Nucleus accumbens (tissue), 56 donors: ENCODE measurements at places on chromosomes 13 and 19.

GRCh38 chr19:34480971-34481841 lies at the start of gene WTIP:
WTIP (plus strand) TSS chr19:34481758; CDS start chr19:34481975, 217 bp downstream.
- no peak for DNase-seq

- peak; percentile 18 for DNase-seq
These were observed 215.2 kb downstream of the NBEA start for GRCh38 chr13:35157143-35157755.

GRCh38 chr19:55088021-55088451 lies 12.4 kb downstream of the EPS8L1 start:
- no peak for DNase-seq

GRCh38 chr19:10105509-10106099 lies 558 bp upstream of the PPAN start:
- no peak for DNase-seq

GRCh38 chr13:113122550-113123225 lies at the start of gene F10:
F10 (plus strand) TSS chr13:113122799; CDS start chr13:113122856, 57 bp downstream.
- DNase-seq = no peak

GRCh38 chr13:42525035-42525504 lies 48.9 kb upstream of the TNFSF11 start:
- no peak for DNase-seq

GRCh38 chr13:23449398-23450162 lies 16.1 kb upstream of the SACS start:
- DNase-seq = no peak

DNA sequence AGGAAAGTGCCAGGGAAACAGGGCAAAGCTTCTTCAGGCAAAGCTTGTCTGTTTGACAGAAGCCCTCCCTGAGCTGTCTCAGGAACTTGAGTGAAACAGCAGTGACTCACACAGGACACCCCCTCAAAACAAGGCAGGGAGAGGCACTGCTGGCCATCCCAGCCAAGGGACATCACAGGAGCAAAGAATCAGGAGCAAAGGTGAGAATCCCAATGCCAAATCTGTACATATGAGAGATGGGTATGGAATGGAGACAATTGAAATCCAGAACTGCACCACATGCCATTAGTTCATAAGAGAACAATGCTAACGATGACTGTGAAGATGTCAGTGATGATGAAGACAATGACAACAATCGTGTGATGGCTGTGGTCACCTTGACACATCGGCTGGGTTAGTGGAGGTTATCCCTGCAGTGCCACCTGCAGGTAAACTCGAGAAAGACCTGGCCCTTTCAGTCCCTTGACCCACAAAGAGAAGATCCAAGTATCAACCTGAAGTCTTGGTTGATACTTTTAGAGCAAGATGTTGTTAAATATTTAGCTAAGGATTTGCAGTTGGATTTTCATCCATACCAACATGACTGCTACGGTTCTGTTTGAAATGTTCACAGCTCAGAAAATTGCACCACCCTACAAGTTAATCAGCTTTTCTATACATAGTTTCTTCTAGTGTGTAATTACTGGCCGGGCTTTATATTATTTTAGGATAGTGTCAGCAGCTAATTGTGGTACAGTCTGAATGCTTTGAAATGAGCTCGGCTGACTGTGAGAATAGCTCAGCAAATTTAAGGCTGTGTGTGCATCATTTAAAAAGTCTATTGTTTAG lies 42.0 kb upstream of the IPO5 start:
- no peak for DNase-seq

DNA sequence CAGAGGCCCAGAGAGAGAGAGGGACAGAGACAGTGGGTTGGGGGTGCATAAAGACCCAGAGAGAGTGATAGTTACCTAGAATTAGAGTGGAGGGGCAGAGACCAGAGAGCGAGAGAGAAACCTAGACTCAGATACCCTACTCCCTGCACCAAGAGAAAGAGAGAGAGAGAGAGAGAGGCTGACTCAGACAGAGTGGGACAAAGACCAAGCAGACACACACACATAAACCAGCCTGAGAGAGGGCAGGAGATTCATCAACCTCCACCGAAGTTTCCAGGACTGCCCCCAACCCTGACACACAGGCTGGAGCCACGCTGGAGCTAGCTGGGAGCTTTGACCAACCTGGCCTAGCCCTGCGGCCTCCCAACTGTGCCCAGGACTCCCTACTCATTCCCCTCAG lies 12.9 kb downstream of the SYT3 start:
- DNase-seq = no peak

GRCh38 chr13:59229861-59230260 lies 933.9 kb downstream of the DIAPH3 start:
- no peak for DNase-seq

DNA sequence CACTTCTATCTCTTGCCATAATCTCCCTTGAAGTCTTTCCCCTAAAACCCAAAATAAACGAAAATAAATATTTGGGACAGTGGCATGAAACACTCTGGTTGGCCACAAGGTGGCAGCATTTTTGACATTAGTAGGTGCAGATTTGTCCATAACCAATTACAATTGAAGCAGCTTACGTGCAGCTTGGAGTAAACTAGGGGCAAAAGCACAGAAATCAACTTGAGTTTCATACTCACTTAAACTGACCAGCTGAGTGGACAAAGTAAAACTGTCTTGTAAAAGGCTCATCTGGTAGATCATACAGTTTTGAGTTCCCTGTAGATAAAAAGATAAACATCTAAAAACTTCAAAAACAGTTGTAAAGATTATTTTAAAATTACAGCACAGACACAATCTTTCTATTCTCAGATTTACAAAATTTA lies 18.8 kb downstream of the PDCD5 start:
- DNase-seq = no peak

- no peak for DNase-seq
These were observed 24.9 kb downstream of the EPS15L1 start for GRCh38 chr19:16446724-16447368.

DNA sequence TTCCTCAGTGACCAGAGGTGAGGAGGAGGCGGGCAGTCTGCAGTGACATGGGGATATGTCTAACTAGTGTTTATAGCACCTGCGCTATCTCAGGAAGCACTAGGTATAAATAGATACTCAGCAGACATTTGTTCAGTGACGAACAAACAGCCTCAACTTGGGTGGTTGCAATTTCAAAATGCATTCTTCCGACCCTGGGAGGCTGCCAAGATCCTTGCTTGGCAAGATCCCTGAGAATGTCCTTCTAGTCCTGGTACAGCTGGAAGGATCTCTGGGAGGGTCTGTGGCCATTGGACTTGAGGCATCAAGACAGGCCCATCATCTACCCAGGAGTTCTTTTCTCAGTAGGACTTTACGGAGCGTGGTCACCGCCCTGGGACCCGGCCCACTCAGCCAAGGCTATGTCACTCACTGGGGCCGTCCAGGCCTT lies 299.5 kb downstream of the ZNF536 start:
- DNase-seq = no peak

DNA sequence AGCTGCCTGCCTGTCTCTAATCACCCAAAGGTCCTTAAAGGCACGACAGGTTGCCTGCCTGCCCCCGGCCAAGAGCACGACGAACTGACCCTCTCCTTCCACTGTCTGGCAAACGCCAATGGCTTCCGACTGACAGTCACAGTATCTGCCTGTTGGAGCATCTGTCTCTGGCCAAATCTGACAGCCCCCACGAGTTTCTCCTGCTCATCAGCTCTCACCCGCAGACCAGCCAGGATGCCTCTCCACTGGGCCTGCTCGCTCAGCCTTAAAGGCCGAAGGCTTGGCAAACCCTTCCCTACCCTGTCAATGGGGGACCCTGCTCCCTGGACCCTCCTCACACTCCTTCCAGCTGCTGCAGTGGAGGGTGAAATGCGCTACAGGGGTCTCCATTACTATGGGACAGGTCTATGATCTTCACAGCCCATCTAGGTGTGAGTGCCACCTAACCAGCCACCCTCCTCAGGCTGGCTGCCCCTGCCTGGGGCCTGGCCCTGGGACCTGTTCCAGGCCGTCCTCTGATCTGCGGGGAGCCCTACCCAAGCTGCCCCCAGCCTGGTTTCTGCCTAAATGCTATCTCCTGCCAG lies 932 bp downstream of the FAM83E start:
- no peak for DNase-seq

DNA sequence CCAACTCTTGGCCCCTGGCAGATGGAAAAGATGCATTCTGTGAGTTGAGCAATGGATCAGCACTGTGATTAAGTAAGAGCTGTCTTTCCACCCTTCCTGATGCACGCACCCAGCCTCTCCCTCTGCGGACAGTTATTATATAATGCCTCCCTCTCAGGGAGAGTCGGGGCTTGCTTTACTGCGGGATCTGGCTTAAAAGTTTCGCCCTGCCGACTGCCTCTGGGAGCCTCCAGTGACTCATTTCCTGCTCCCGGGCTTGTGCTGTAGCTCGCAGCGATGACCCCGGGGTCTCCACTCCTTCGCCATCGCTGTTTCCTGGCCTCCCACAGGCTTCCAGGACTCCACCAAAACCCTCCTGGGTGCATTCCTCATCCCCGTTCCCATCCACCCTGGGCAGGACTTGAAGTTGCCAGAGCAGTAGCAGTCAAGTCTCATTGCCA lies 107.4 kb upstream of the SLC7A1 start:
- no peak for DNase-seq

DNA sequence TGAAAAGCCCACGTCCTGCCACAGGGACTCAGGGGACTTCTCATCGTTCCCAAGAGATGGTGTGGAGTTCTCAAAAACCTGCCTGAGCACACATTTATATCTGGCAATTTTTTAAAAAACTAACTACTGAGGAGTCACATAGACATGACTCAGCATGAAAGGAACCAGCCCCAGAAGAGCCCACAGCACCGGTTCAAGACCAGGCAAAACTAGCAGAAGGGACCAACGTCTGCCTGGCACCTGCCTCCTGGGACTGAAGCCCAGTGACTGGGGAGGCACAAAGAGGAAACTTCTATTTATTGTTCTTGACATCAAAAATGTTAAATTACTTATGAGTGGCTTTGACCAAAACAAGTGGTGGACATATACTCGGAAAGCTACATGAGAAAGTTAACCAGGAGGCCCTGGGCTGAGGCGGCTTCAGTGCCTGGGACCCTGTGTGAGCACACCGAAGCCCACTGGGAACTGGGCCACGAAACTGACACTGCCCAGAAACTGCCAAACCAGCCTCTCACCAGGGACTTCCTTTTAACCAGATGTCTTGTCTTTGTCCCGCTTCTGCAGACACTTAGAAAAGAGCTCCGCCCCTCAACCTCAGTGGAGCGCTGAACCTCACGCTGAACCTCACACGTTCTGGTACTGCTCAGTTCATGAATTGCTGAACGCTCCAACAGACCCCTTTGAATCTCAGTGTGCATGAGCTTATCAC lies 25.7 kb downstream of the C13orf46 start:
- DNase-seq = no peak

GRCh38 chr19:42662712-42663111 lies 68.0 kb upstream of the CEACAM8 start:
- DNase-seq = no peak

DNA sequence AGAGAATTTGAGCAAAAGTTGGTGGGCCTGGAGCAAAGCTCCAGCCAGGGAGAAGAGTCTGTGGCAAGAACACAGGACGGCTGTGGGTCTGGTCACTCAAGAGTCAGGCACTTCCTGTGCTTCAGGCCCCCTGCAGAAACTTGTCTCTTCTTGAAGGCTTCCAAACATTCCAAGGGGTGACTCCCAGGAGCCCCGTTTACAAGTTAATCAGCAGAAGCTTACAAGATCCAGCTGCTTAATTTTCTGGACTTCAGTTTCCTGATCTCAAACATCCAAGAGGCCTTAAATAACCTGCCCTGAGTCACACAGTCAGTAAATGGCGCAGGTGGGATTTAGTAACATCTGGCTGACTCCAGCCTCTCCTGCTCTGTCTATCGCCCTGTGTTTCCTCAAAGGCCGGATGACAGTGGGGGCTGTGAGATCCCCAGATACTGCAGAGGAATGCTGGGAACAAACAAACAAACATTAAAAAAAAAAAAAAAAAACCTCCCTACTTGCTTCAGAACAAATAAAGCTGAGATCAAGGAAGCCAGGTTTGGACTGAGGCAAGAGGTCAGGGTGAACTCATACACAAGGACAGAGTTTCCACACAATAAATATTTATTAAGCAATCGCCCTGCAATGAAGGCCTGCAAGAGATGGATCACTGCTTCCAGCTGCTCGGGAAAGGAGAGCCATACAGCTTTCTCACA lies 175.4 kb upstream of the RFC3 start:
- DNase-seq = no peak

DNA sequence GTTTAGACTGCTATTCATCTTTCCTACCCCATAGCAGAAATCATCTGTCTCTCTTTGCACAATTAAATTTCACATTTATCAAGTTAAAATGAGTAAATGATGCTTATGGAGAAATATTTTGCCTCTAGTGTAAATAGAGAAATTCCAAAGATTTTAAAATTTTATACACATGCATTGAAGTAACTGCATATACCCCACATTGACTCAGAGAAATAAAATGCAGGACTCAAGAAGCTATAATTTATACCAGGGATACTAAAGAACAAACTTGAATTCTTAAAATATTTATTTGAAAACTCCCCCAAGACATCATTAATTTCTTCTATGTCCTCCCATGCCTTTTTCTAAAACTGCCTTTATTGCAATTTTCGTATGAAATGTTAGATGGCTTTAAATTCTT lies 165.8 kb downstream of the DIAPH3 start:
- no peak for DNase-seq

GRCh38 chr19:18733196-18733647 lies 49.7 kb downstream of the CRTC1 start:
- no peak for DNase-seq

GRCh38 chr19:4175669-4175931 lies 6.8 kb downstream of the SIRT6 start:
- DNase-seq = no peak

GRCh38 chr19:3404324-3405260 lies 38.2 kb downstream of the NFIC start:
- peak; percentile 80 for DNase-seq

DNA sequence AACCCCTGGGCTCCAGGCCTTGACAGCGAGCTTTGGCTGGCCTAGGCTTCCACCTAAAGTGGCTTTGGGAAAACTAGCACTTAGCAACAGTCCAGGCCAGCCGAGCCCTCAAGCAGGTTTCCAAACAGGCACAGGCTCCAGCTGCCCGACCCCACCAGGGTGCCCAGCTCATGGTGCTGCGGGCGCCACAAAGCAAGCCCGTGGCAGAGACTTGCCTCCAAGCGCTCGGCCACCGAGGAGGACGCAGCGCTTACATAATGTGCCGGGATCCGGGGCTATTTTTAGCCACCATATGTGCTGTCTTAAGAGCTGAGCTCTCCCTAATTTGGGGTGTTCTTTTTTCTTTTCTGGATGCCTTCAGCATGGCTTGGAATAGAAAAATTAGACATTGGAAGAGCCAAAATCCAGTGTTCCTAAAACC lies 56.1 kb upstream of the F7 start:
- DNase-seq = no peak

DNA sequence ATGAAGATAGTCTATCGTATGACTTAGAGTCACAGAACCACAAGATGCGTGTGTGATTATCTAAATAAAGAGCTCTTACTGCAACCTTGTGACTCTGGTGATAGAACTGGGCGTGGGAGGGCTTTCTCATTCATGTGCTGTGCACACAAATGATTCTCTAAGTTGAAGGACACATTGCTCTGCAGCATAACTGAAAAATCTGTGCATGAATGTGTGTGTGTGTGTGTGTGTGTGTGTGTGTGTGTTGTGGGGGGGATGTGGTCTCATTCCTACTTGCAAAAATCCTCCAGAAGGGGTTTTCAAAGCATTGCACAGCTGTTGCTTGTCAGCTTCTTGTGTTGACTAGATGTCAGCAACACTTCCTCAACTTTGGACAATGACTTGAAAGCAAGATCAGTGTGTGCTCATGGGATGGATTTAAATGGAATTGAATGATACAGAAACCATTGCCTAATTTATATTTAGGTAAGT lies 22.4 kb downstream of the LRCH1 start:
- no peak for DNase-seq
